ENCODE measurements at places on chromosomes 7 and 10.

DNA sequence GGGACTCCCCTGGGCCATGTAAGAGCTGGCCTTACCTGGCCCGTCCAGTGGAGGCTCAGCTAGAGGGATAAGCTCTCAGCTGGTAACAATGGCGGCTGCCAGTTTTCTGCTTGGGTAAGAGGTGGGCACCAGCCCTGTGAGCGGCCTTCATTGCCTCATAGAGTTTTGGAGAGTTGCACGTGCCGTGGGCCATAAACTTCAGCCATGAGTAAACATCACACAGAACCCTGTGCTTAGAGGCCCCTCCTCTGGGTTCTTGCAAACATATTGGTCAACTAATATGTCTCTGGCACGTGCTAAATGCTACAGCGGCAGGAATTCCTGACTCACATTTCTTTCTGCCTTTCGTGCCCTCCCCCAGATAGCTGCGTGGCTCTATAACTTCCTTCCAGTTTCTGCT is 103.9 kb upstream of the LEP start:
- no peak for DNase-seq
- no peak overlapping the region for H3K4me3 ChIP-seq
- H3K27ac ChIP-seq = no peak overlapping the region
- no peaks in the 10 kb centered on the region for H3K4me1 ChIP-seq
- H3K27me3 ChIP-seq = peaks cover 47% of the 10 kb centered on the region

- H3K27ac ChIP-seq = no peak overlapping the region
- H3K4me1 ChIP-seq = peaks cover 6% of the 10 kb centered on the region
- H3K27me3 ChIP-seq = peaks cover 59% of the 10 kb centered on the region
- DNase-seq = no peak
- no peak overlapping the region for H3K4me3 ChIP-seq
Measured at GRCh38 chr7:158584407-158584806, 3.2 kb downstream of the PTPRN2 start.

- H3K27ac ChIP-seq = no peak overlapping the region
- no peak for DNase-seq
- peaks cover 3% of the 10 kb centered on the region for H3K4me1 ChIP-seq
Measured at GRCh38 chr7:128021366-128021765, 9.9 kb downstream of the LRRC4 start.

DNA sequence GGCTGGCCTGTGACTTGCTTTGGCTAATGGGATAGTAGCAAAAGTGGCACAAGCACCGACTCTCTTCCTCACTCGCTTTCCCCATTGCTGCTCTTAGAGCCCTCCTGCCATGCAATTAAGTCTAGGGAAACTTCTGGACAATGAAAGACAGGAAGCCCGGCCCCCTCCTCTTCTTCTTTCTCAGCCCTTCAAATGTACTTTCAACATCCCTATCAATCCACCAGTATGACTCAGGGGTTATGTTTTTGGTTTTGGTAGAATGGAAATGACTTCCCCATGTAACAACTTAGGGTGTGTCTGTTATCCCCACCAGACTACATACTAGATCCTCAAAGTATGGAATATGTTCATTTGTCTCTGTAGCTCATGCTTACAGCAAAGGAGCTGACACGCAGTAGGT is 139.0 kb upstream of the GDF10 start:
- no peak overlapping the region for H3K27ac ChIP-seq
- H3K4me1 ChIP-seq = no peaks in the 10 kb centered on the region
- no peak overlapping the region for H3K4me3 ChIP-seq
- no peak for DNase-seq
- no peaks in the 10 kb centered on the region for H3K36me3 ChIP-seq

DNA sequence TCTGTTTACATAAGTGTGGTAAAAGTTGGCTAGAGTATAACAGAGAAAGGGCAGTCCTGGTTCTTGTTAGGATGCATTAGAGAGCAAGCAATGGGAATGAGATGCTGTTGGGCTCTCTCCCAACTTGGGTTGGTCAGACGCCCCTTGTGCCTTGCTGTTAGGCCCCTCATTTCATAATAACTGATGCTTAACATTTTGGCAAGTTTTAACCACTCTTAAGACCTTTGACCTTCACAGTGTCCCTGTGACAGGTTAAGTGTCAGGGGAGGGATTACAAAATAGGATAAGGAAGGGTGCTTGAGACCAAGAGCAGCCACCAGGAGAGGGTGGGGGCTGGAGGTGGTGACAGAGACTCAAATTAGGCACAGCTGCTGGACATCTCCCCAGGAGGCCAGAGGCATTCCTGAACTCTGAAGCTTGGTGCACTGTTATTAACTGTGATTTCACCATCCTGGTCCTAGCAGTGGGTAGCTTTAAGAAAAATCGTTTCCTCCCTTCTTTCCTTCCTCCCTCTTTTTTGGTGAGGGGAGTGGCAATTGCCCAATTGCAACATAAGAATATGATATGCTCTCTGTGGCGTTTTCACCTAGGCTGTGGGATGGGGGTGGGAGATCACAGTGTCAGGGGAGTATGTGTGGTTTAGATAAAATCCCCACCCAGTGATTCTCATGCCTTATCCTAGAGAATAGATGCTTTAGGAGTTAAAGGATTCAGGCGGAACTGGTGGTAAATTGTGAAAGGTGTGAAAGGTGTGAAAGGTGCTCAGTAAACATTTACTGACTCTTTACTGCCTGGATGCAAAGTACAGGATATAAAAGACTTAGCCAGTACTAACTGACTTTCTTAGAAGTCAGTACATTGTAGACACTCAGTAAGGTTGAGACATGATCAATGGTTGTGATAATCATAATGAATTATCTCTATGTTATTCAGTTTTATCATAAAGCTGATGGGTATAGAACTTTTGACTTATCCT is 270.5 kb downstream of the BICC1 start:
- H3K27me3 ChIP-seq = no peaks in the 10 kb centered on the region
- peaks cover 10% of the 10 kb centered on the region for H3K4me1 ChIP-seq
- peak overlapping the region; percentile 55 for H3K27ac ChIP-seq
- no peak overlapping the region for H3K4me3 ChIP-seq
- H3K36me3 ChIP-seq = no peaks in the 10 kb centered on the region

DNA sequence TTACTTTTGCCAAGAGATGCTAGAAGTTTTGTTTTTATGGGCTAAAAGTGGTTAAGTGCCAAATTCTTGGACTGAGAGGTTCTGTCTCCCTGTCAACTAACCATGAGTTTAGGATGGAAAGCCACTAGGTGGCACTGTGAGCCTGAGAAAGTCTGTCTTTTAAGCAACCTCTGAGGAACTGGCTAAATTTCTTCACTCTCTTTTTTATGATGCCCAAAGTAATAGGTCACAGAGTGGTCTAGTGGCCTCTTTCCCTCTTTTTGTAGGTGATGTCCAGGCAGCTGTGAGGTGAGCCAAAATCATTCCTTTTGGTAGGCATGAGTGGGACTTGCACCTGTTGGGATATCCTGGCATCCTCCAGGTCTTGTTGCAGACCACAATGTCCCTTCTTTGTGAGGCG is 56.8 kb downstream of the SND1 start:
- H3K36me3 ChIP-seq = no peaks in the 10 kb centered on the region
- H3K27me3 ChIP-seq = no peaks in the 10 kb centered on the region
- peak; percentile 53 for DNase-seq

DNA sequence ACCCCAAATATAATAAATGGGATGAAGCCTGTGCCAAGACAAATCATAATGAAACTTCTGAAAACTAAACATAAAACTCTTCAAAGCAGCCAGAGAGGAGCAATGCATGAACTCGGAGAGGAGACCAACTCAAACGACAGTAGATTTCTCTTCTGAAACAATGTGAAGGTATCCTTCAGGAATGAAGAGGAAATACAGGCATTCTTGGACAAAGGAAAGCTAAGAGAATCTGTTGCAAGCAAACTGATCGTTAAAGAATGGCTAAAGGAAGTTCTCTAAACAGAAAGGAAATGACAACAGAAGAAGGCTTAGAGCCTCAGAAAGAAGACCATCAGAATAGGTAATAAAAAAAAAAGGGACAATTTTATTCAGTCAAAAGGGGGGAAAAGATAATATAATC is 6.6 kb downstream of the GNA12 start:
- no peaks in the 10 kb centered on the region for H3K36me3 ChIP-seq
- peaks cover 2% of the 10 kb centered on the region for H3K4me1 ChIP-seq
- no peak for DNase-seq
- no peak overlapping the region for H3K4me3 ChIP-seq

- DNase-seq = no peak
- no peak overlapping the region for H3K4me3 ChIP-seq
- H3K27me3 ChIP-seq = no peaks in the 10 kb centered on the region
- no peaks in the 10 kb centered on the region for H3K36me3 ChIP-seq
- H3K27ac ChIP-seq = no peak overlapping the region
Measured at GRCh38 chr7:106717955-106718871, 57.3 kb upstream of the CCDC71L start.

DNA sequence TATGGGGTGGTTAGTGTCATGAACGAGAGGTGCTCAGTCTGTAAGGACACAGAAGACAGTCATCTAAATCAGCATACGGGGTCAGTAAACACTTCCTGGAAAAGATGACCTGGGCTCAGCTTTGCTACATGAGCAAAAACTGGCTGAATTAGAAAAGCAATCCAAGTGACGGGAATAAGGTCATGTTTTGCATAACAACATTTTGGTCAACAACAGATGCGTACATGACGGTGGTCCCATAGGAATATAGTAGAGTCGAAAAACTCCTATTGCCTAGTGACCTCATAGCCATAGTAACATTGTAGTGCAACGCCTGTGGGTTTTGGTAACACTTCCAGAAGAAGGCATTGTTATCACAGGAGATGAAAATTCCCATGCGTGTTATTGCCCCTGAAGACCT is 92.9 kb downstream of the CTNNA3 start:
- H3K4me1 ChIP-seq = peaks cover 16% of the 10 kb centered on the region
- no peak overlapping the region for H3K4me3 ChIP-seq
- H3K27me3 ChIP-seq = no peaks in the 10 kb centered on the region
- H3K36me3 ChIP-seq = no peaks in the 10 kb centered on the region
- H3K27ac ChIP-seq = no peak overlapping the region

- H3K27ac ChIP-seq = no peak overlapping the region
- H3K4me3 ChIP-seq = no peak overlapping the region
- no peaks in the 10 kb centered on the region for H3K27me3 ChIP-seq
- no peak for DNase-seq
Measured at GRCh38 chr7:80779456-80779855, 139.4 kb downstream of the SEMA3C start.

GRCh38 chr7:24178811-24179570 is 105.0 kb upstream of the NPY start:
- no peak overlapping the region for H3K27ac ChIP-seq
- H3K27me3 ChIP-seq = no peaks in the 10 kb centered on the region
- H3K36me3 ChIP-seq = no peaks in the 10 kb centered on the region
- no peak overlapping the region for H3K4me3 ChIP-seq
- H3K4me1 ChIP-seq = no peaks in the 10 kb centered on the region

DNA sequence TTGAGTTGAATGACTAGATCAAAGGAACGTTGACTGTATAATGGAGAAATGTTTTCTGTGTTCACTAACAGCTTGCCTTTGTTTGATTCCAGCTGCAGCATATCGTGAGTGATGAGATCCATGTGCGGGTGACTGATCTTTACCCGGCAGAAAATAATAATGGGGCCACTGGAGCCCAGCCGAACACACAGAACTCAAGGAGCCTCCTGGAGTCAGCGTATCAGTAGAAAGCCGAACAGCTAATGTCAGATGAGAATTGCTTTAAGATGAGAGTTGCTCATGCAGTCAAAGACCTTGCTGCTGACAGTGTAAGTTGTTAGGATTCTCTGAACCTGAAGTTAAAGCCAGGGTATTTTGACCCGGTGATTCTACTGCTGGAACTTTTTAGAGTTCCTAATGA is 34.3 kb upstream of the MTPAP start:
- H3K4me3 ChIP-seq = no peak overlapping the region
- no peaks in the 10 kb centered on the region for H3K4me1 ChIP-seq
- no peak for DNase-seq
- H3K36me3 ChIP-seq = no peaks in the 10 kb centered on the region
- H3K27ac ChIP-seq = no peak overlapping the region

- peak overlapping the region; percentile 25 for H3K27ac ChIP-seq
- H3K4me1 ChIP-seq = no peaks in the 10 kb centered on the region
- no peaks in the 10 kb centered on the region for H3K27me3 ChIP-seq
- no peaks in the 10 kb centered on the region for H3K36me3 ChIP-seq
- peak overlapping the region; percentile 53 for H3K4me3 ChIP-seq
Measured at GRCh38 chr7:56287429-56288138, 171.4 kb upstream of the NUPR2 start.

DNA sequence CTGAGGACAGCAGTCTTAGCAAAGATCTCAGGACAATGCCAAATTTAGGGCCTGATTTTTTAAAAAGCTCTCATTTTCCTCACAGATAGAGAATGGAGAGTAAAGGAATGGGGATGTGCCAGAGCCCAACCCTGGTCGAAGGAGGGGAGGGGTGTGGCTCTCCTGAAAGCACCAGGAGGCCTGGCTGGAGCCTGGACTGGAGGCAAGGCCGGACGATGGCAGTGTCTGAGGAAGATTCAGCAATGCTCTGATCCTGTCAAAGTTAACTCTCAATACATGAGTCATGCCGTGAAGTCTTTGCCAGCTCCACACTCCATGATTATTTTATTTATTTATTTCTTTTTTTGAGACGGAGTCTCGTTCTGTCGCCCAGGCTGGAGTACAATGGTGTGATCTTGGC is 108.3 kb downstream of the UPF2 start:
- DNase-seq = no peak
- H3K36me3 ChIP-seq = peaks cover 4% of the 10 kb centered on the region
- H3K27ac ChIP-seq = no peak overlapping the region
- H3K27me3 ChIP-seq = no peaks in the 10 kb centered on the region
- H3K4me3 ChIP-seq = no peak overlapping the region
- H3K4me1 ChIP-seq = no peaks in the 10 kb centered on the region

- H3K4me3 ChIP-seq = no peak overlapping the region
- H3K4me1 ChIP-seq = no peaks in the 10 kb centered on the region
- peaks cover 5% of the 10 kb centered on the region for H3K27me3 ChIP-seq
- no peak for DNase-seq
Measured at GRCh38 chr7:158469396-158470051, 118.1 kb downstream of the PTPRN2 start.

- no peaks in the 10 kb centered on the region for H3K4me1 ChIP-seq
- no peaks in the 10 kb centered on the region for H3K36me3 ChIP-seq
- no peak for DNase-seq
- H3K27ac ChIP-seq = no peak overlapping the region
Measured at GRCh38 chr7:50412973-50413372, 37.2 kb downstream of the FIGNL1 start.

DNA sequence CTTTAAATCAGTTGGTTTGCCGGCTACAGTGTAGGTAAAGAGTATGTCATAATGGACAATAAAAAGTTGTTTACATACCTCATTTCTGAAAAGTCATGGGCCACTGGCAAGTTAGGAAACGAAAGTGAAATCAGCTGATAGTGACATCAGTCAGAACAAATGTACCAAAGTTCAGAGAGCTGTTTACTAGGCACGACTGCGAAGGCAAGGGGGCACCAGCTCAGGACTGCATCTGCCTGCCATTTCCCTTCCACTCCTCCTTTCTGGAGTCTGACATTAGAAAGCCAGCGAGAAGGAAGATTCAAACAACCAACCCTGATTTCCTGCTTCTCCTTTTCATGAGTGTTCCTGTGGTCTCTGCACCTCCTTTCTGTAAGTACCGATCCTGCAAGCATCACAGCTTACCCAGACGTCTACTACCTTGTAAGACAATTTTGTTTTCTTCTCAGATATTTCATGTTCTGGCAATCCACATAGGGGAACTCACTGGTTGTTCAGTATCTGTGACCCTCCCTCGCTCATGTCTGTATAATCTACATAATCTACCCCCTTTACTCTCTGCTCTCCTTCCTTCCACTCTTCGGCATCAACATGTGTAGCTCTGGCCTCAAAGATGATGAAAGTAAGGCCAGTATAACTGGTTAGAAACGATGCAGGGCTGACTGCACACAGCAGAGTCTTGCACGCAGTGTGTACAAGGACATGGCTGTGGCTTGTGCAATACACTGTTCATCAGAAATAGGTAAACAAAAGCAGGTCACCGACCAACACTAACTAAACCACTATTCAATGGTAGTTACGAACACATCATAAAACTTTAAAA is at the start of gene TMEM140:
Gene TMEM140, plus strand, starts transcription at position 174 of the 823 bp plus-strand sequence. CDS start 16,370 bp downstream, outside the sequence.
- H3K4me3 ChIP-seq = peak within 1 kb of the TSS; percentile 79
- H3K36me3 ChIP-seq = peaks cover 16% of the 10 kb centered on the region
- H3K27me3 ChIP-seq = no peaks in the 10 kb centered on the region
- peaks cover 47% of the 10 kb centered on the region for H3K4me1 ChIP-seq
- DNase-seq = peak; percentile 73

Data from gastrocnemius medialis (tissue), 4 donors.